ENCODE measurements at places on chromosomes 11 and 22.

GRCh38 chr11:69529001-69529400, 47.5 kb downstream of the LINC01488 start:
- DNase-seq: no peak

- DNase-seq: no peak
Measured at GRCh38 chr11:11313902-11314692, 39.0 kb downstream of the CSNK2A3 start.

DNA sequence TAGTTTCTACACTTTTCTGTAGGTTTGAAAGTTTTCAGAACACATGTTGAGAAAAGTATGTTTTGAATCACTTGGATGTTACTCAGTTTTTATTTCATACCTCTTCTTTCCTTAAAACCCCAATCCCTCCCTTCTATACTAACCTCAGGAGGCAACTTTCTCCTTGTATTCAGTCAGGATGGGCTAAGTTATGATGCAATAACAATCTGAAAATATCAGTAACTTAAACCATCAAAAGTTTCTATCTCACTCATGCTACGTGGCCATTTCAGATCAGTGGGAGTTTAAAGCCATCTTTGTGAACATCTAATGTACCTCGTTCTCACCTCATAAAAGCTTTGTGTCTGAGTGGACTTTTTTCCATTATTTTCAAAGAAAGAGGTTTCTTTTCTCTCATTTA, 86.2 kb downstream of the NXPE2 start:
- no peak for DNase-seq

GRCh38 chr11:128336203-128336602, 251.2 kb downstream of the ETS1 start:
- no peak for DNase-seq

DNA sequence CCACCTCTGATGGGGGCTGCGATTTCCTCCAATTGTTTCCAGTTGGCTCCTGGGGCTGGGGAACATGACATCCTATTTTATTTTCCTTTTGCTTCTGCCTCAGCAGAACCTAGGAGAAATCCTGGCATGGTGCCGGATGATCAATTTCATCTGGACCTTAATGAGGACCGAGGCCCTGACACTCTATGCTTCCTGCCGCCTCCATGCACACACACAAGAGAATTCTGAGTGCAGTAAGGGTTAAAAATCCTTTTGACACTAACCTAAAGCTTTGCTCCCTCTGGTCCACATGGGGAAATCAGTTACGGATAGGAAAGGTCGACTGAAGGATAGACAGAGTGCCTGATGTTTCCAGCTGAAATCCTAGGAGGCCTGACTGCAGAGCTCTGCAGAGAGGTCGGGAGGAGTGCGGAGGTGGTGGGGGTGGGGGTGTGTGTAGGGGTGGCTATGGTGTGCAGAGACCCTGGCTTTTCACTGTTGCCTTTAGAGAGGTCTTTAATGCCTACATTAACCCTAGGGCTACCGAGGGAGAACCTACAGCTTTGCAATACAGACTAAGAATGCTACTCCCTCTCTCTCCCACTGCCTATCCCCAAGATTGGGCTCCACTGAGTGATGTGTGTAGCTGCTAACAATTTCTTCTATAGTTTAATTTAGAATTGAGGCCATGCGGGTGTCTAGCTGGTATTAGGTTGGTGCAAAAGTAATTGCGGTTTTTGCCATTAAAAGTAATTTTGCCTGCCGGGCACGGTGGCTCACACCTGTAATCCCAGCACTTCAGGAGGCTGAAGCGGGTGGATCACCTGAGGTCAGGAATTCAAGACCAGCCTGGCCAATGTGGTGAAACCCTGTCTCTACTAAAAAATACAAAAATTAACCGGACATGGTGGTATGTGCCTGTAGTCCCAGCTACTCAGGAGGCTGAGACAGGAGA, 53.6 kb upstream of the INCENP start:
- no peak for DNase-seq

- DNase-seq: peak; percentile 43
Measured at GRCh38 chr22:38751422-38752346, 4.1 kb downstream of the SUN2 start.

DNA sequence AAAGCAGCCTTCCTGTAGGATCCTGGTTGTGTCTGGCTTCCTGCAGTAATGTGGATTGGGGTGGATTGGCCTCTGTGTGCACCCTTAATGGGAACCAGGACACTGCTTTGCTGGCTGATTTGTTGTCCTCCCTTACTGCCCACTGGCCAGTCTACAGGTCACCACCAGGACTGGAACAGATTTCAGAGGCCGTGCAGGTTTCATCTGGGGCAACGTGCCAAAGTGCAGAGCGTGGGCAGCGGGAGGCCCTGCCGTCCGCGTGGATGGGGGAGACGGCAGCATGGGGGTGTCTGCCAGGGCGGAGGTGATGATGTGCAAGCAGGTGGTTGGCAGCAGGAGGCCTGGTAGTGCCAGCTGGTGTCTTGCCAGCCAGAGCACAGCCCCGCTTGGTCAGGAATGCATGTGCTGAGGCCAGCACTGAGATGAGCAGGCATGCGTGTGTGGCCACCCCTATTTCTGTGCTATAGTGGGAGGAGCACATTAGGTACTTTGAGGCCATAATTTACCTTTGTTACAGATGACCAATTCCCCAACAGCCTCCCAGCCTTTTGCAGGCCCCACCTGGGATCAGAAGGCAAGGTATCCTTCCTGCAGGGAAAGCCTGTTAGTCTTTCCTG, 24.3 kb downstream of the BCR start:
- no peak for DNase-seq

- DNase-seq: no peak
Measured at GRCh38 chr11:92976681-92977080, 7.2 kb downstream of the MTNR1B start.

DNA sequence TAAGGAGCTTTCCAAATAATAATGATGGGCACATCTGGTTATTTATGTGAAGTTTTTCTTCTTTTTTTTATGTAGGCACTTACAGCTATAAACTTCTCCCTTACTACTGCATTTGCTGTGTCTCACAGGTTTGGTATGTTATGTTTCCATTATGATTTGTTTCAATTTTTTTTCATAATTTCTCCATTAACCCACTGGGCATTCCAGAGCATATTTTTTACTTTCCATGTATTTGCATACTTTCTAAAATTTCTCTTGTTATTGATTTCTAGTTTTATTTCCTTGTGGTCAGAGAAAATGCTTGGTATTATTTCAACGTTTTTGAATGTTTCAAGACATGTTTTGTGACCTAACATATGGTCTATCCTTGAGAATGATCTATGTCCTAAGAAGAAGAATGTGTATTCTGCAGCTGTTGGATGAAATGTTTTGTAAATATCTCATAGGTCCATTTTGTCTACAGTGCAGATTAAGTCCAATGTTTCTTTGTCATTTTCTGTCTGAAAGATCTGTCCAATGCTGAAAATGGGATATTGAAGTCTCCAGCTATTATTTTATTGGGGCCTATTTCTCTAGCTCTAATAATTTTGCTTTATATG, 362.1 kb downstream of the DDX10 start:
- DNase-seq: no peak

DNA sequence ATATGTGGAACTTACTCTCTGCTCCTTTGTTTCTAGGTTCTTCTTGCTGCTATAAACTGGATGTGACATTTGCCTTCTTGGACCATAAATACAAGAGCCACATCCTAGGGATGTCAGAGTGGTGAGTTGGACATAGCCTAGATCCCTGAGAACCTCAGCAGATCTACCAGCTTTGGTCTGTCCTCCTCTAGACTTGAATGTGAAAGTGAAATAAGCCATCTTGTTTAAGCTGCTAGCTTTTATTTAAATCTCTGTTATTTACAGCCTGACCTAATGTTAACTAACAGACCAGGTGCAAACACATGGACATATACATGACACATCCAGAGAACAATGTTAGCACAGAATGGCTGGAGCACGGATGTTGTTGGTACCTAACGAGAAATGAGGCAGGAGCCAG, 36.0 kb downstream of the SLN start:
- DNase-seq: no peak

DNA sequence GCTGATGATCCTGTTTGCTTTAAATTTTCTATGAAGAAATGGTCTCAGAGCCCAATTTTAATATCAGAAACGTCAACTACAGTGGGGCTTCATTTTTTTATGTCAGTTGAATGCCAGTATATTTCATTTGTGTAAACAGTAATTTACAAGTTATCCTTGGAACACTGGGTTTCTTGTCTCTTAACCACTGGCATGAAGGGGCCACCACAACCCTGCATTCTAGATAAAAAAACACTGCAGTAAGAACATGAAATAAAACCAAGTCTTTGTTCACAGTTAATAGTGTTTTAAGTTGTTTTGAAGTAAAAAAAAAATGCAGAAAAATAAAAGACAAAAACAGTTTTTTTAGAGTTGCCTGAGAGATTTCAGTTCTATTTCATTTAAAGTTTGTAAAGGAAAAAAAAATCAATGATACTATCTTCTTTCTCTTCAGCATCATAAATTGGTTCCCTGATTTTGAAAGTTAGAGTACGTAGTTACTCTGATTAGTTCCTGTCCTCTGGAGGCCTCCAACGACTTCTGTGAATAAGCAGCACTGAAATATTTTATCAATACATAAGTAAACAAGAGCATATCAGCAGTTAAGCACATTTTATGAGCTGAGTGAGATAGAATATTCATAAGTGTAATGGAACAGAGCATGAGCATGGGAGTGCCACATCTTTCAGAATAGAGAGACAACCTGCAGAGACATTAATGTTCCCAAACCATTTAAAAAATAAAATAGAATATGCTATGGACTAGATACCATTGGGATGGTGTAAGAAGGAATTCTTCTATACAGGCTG, 7.8 kb upstream of the DDI1 start:
- no peak for DNase-seq

GRCh38 chr11:130031945-130032344, 29.3 kb upstream of the PRDM10 start:
- no peak for DNase-seq

DNA sequence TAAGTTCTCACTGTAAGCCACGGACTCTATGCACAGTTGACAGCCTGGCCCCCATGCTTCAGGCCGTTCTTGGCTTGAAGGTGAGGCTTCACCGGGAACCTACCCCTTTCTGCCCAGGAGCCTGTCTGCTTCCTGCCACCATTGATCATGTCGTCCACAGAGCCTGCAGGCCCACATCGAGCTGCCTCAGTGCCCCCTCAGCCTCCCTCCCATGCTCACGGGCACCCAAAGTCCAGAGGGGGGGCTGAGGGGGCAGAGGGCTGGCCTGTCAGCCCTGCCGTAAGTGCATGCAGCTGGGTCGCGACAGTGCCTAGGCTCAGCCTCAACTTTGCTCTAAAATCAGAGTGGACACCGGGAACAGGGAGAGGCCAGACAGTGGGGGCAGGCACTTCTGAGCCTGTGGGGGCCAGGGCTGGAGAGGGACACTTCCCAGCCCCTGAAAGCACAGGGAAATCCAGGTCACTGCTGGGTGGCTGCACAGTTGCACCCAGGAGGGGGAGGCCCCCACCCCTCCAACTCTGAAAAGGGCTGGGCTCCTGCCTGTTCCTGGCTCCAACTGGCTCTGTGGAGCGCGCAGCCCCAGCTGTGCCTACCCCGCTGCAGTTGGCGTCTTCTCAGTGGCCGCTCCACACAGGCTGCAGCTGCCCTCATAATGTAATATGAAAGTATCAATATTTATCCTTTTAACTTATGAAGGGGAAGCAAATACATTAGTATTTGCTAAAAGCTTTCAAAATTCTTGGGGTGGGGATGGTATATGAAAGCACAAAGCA, 598.6 kb downstream of the DLG2 start:
- no peak for DNase-seq

- no peak for DNase-seq
Measured at GRCh38 chr11:122863704-122864326, 18.7 kb upstream of the JHY start.

DNA sequence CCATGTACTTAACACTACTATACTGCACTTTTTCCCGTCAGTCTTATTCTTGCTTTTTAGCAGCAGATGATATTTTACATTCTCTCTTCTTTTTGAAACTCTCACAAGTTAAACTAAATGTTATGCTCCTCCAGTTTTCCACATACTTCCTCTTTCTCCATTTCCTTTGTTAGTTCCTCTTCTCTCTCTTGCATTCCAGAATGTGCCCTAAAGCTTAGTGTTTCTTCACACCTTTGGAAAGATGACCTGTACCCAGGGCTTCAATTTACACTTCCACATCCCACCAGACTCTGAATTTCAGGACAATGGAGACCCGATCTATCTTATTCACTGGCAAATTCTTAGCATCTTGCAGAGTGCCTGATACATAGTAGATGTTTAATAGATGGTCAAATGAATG, 51.8 kb downstream of the APIP start:
- DNase-seq: no peak

GRCh38 chr11:45269678-45270077, 16.5 kb downstream of the SYT13 start:
- DNase-seq: no peak

DNA sequence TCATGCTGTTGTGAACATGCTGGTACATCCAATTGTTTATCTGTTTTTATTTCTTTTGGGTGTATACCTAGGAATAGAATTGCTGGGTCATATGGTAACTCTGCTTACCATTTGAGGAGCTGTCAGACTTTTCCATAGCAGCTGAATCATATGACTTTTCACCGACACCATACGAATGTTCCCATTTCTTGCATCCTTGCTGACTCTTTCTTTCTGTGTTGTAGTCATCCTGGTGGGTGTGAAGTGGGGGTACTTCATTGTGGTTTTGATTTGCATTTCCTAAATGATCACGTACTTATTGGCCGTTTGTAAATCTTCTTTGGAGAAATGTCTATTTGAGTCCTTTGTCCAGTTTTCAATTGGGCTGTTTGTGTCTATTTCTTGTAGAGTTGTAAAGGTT, 26.5 kb downstream of the ATXN10 start:
- no peak for DNase-seq

DNA sequence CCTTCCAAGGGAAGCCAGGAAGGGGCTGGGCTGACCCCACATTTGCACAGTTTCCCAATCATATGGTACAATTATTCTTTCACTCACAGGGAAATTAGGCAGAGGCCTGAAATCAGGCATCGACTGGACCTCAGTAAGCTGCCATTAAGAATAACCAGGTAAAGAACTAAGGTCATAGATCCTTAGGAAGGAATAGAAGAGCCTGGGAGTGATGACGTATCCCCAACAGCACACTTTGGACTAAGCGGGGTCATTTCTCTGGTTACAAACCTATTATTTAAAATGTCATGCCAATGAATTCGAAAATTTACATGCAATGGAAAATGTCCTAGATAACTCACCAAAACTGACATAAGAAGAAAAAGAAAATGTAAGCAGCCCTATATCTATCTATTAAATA, 118.2 kb downstream of the BRD1 start:
- no peak for DNase-seq
